ENCODE measurements at places on chromosomes 5 and 9.

DNA sequence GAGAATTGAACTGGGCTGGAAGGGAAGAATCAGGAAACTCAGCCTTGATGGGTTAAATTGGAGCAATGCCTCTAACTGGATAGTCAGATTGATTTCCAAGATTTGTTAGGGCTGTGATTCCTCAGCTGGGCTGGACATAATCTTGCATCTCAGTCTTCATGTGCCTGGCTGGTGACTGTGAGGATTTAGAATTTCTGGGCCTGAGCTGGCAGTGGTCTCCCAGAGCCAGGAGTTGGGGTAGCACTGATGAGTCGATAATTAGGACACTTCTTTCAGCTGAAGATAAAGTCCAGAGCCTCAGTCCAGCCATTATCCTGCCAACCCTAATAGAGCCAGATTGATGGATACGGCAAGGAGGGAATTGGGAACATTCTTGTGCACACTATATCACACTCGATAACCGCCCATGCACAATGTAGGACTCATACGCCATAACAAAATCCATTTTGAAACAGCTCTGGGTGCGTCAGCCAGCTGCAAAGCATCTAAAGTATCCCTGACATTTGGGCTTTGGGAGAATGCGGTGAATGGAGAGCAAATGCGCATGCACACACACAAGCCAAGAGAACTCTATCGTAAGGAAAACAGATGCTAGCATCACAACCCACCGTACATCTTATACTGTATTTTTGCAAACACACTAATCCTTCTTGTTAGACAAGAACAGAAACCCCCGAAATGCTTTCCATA lies 405.1 kb upstream of the KLF4 start:
- DNase-seq = no peak

GRCh38 chr5:34803974-34804732 lies 34.8 kb upstream of the TTC23L start:
- no peak for DNase-seq

DNA sequence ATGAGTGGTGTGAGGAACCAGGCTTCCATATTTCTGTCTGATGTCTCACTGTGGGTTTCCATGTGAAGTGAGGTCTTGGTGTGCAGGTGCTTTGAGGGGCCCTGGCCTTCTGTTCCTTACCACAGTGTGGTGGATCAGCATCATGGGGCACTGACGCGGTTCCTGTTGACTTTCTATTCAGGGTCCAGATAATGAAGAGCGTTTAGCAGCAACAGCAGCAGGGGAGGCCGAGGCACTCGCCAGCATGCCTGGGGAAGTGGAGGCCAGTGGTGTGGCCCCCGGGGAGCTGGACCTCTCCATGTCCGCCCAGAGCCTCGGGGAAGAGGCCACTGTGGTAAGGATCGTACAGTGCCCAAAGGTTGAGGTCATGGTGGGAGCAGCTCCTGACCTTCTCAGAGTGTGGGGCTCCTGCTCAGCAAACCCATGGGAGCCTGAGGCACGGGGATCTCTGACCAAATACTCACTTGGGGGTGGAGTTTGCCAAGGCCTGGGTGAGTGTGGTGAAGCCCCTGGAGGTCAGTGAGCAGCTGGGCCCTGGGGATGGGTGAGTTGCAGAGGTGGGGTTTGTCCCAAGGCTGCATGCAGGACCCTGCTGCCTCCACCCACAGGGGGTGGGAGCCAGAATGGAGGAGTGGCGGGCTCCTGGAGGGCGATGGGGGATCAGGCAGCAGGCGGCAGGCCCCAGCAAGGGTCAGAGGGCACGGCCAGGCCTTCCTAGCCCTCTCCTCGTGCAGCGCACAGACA lies 61.2 kb downstream of the COL15A1 start:
- no peak for DNase-seq

DNA sequence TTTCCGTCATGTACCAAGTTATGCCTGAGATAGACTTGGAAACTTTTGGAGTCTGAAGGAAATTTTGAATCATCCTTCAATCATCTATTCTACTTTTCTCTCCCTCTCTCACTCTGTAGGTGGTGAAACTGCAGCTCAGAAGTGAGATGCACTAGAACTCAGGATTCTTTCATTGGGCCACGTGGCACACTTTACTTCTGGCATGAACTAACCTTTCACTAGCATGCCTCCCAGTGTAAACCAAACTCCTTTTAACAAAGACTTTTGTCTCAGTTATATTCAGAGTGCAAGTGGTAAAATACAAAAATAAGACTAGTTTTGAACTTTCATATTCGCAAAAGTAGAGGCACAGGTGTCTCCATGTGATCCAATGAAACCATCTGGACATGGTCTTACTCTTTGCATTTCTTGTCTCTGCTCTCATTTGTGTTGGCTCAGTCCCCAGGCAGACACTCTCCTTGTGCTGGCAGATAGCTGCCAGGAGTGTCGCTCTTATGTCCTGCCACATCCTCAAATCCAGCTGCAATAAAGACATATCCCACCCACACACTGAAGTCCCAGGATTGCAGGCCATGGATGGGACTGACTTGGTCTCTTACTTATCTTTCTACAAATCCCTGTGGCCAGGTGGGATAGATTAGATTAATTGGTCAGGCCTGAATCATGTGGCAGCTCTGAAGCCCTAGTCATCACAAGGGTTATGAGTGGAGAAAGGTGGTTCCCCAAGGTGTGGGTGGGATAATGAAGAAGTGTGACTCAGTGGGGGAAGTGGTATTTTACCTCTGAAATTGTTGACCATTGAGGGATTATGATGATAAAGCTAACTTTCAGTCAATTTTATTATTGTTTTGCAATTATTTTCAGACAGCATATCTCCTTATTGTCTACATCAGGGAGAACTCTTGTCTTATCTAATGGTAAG lies 267.5 kb downstream of the GABRB2 start:
- no peak for DNase-seq

GRCh38 chr5:95172659-95173058 lies 112.2 kb downstream of the MCTP1 start:
- no peak for DNase-seq

- DNase-seq = no peak
These were observed 11.1 kb downstream of the LCP2 start for GRCh38 chr5:170286386-170286925.

DNA sequence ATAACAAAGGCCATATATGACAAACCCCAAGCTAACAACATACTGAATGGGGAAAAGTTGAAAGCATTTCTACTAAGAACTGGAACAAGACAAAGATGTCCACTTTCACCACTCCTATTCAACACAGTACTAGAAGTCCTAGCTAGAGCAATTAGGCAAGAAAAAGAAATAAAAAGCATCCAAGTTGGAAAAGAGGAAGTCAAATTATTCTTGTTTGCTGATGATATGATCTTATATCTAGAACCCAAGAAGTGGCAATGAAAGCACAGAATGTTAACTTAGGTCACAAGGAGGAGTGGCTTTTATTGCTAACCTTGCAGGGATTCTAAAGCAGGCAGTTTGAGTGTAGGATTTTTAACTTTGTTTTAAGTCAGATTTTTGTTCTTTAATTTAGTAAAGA lies 35.3 kb upstream of the BARX1 start:
- no peak for DNase-seq

- DNase-seq = peak; percentile 26
These were observed 15.5 kb upstream of the HSD17B3 start for GRCh38 chr9:96317335-96317980.

DNA sequence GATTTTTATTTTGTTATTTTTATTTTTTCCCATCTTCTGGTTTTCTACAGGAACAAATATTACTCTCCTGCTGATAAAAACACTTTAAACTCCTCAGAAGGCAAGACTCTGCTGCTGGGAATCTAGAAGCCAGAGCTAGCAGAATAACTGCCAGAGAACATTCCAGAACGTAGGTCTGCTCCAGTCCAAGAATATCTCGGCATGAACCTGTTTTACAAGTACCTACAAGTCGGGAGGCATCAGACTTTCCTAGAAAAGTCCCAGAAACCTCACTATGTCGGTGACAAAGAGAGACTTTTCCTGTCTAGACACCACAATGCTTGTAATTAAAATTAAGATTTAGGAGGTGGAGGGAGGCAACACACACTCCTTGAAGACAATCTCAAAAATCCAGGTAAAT lies 41.4 kb downstream of the FABP6 start:
- DNase-seq = no peak

DNA sequence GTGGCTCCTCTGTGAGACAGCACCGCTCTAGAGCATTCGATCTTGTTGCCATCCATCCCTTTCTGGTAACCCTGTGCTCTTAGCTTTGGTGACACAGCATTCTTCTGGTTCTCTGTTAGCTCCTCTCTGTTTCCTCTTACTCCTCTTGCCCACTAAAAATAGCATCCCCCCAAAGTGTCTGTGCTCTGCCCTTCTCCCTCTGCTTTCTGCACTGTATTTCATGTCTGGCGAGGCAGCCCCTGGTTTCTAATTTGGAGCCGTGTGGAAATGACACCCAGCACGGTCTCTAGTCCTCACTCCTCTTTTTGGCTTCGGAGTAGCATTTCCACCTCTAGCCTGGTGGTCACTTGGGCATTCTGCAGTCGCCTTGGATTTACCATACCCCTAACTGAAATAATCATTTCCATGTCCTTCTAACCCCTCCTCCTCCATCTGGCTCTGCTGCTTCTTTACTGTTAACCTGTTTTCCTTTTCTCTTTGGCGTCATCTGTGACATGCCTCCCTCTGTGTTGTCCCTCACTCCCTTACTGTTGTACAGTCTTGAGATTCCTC lies 23.8 kb downstream of the NPR3 start:
- no peak for DNase-seq

DNA sequence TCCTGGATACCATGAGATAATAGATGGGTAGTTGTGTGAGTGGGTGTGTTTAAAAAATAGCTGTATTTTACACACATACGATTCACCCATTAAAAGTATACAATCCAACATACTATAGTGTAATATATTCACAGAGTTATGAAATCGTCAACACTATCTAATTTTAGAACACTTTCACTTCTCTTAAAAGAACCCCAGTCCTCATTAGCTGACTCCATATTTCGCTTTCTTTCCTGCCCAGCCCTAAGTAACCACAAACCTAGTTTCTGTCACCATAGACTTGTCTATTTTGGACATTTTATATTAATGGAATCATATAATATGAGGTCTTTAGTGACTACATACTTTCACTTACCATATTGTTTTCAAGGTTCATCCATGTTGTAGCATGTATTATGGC lies 63.8 kb upstream of the S1PR3 start:
- DNase-seq = no peak

DNA sequence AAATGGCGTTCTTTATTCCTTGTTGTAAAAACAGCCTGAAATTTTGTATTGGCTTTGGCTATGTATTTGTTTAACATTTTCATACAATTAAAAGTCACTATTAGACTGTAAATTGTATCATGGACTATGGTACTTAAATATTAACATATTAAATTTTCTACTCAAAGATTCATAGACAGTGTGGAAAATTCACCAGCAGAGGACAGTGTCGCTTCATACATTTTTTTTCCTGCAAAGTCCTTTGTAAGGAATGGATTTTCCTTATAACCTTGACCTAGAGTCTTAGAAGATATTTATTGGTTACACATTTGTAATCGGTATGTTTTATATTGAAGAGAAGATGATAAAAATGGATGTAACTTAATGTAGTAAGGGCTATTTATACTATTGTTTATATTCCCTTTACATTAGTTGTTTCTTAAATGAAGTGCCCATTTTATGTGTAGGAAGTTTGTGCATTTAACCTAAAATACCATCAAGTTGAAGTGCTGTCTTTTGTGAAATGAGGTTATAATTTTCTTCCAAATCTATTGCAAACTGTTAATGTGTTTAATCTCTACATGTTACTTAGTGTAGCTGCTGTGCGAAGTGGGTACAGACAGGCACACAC lies 150.1 kb downstream of the KDM4C start:
- no peak for DNase-seq

- no peak for DNase-seq
These were observed 248.6 kb downstream of the PDZD2 start for GRCh38 chr5:31887556-31887955.

GRCh38 chr9:89097219-89097618 lies 81.4 kb downstream of the SHC3 start:
- DNase-seq = no peak

DNA sequence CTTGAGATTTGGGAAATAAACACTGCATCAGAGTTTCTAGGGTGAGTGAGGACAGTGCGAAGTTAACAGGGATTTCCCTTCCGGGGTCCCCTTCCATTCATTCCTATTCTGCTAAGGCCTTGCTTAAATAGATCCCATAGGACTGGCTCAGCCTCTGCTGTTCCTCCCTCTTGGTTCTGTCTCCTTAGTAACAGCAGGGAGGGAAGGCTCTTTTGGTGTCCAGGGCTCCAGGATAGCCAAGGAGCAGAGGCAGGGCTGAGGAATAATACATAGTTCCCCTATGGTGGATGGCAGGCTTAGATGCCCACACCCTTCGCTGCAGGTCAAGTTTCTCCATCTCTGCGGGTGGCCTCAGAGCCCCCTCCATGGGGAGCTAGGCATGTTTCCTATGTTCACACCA lies 591.7 kb downstream of the ACTL7B start:
- DNase-seq = no peak

- DNase-seq = no peak
These were observed 351.7 kb downstream of the DIRAS2 start for GRCh38 chr9:90290716-90291485.

GRCh38 chr9:111158363-111158762 lies 120.1 kb upstream of the LPAR1 start:
- no peak for DNase-seq

GRCh38 chr5:17221843-17222636 lies 4.6 kb downstream of the BASP1 start:
- peak; percentile 17 for DNase-seq

DNA sequence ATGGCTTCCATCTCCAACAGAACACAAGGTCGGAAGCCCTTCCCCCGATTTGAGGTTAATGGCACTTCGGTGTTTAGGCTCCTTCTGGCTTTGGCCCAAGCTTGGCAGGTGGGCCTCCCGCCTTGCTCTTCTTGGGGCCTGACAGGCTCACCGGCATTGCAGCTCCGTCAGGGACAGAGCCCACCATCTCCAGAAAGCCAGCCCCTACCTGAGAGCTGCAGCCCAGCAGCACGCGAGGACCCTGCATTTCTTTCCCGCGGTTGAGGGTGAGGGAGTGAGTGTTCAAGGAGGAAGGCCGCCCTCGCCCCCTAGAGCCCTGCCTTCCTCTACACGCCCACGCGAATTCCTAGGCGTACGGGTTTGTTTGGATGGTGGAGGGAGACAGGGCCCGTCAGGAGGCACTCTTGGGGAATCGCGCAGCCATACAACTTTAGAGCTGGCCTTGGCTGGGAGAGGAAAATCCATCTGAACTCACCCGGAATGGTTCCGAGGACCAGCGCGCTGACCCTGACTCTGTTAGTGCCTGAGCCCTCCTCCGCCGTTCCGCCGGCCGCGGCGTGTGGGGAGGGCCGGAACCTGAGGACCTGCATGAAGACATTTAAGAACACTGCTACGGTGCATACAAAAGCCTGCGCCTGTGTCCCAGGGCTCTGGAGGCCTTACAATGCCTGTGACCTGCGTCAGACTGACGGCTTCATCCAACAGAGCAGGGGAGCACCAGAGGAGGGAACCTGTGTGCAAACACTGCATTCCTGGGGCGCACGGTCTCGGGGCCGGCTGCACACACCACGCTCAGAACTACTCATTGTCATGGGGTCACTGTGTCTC lies 73.8 kb downstream of the MRPL36 start:
- DNase-seq = no peak

Measured in RPMI8226 (cell line).